ENCODE measurements at places on chromosomes 1 and 21. TPM values are rescaled to one million over a fixed set of nuclear protein-coding genes. Genes with fewer than 3 reads are reported as not detected.

DNA sequence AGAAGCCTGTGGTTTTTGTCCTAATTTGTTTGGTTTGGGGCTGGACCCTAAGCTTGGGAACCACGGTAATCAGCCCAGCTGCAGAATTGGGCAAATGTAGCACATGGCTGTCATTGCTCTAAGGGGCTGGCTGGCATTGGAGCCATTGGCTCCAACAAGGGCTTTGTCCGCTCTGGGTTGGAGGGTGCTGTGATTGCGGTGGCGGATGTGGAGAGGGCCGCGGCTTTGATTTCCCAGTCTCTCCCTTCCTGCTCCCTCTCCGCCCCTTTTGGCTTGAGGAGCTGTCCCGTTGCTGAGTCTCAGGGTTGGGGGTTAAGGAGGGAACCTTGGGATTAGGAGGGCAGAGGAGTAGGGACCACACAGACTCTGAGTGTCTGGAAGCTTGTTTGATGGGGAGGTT lies 91.7 kb upstream of the CD34 start:
- DNase-seq, result no peak

- DNase-seq, result no peak
Observed at GRCh38 chr21:32298148-32298559, 501 bp upstream of the MRAP start.

DNA sequence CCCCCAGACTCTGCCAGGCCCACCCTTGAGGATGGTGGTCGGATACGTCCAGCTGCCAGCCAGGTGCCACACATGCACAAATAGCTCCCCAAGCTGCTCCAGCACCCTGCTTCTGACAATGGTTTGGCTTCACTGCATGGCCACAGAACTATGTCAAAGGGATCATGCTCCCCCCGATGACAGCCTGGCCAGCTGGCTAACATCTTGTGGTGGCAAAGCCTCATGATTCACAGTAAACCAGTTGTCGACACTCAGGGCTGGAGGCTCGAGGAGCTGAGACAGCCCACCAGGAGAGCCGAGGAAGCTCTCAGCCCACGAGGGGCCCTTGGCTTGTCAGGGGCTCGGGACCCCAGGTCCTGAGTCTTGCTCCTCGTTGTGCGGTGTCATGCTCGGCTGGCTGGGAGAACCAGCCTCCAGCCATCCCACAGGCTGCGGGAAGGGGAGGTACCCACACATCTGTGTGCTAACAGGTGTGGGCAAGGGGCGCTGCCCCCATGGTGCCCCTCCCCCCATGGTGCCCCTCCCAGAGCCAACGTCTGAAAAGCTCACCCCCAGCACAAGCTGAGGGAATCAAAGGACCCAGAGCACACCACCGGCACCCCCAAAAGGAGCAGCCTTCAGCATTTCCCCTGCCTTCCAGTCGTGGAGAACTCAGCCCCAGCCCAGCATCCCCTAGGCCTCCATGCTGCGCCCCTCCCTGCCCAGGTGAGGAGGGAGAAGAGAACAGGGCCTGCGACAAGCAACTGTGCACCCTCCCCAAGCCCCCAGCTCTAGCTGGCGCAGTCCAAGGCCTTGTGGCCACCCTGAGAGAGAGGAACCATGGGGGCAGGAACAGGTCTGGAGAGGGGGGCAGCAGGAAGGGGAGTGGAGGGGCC lies 41.2 kb downstream of the KIF21B start:
- DNase-seq, result no peak

DNA sequence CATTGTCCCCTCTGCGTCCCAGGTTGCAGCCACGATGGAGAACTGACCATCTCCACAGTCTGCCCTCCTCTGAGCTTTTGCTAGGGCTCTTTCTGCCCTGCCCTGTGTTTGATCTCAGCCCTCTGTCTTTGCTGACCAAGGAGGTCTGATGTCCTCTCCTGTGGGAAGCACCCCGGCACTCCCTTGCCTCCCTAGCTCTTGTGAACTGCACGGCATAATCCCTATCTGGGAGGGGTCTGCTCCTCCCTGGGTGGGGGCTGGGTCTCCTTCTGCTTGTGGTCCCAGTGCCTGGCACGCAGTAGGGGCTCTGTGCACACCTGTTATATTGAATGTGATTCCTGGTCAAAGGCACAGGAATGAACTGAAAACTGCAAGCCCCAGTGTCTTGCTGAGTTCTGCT lies 2.4 kb downstream of the DRAXIN start:
- no peak for DNase-seq

DNA sequence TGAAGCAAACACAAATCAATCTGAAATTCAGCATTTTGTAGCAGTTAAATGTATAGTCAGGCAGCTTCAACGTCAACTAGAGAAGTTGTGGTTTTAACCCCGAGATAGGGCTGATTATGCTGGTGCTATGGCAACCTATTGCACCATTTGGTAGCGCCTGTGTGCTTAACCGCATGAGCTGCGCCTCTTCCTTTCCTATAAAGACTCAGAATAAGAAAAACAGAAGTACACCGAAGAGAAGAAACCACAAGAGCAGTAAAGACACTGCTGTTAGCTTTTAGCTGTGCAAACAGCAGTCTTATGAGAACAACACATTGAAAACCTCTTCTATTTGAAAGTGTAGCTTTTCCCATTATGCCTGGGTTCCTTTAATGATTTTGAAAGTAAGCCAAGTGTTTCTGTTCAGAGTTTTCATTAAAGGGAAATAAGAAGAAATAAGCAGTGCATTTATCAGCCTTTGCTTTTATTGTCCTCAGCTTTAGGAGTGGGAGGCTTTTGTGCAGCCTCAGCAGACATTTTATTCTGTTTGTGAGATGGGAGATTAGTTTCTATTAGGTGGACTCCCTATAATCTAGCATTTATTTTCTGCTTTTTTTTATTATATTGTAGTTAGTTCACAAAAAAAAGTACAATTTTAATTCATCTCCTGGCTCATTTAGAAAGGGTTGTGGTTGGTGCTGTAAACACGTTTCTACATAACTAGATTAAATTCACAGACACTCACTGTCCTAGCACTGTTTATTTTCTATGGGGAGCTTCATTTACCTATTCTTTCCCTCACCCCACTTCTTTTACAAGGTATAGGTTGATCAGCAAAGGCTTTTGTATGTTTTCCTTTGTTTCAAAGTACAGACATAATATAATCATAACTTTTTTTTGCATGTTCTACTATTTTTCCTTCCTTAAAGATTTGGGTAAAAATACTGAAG lies 43.3 kb downstream of the PTPRC start:
- peak; percentile 61 for DNase-seq

DNA sequence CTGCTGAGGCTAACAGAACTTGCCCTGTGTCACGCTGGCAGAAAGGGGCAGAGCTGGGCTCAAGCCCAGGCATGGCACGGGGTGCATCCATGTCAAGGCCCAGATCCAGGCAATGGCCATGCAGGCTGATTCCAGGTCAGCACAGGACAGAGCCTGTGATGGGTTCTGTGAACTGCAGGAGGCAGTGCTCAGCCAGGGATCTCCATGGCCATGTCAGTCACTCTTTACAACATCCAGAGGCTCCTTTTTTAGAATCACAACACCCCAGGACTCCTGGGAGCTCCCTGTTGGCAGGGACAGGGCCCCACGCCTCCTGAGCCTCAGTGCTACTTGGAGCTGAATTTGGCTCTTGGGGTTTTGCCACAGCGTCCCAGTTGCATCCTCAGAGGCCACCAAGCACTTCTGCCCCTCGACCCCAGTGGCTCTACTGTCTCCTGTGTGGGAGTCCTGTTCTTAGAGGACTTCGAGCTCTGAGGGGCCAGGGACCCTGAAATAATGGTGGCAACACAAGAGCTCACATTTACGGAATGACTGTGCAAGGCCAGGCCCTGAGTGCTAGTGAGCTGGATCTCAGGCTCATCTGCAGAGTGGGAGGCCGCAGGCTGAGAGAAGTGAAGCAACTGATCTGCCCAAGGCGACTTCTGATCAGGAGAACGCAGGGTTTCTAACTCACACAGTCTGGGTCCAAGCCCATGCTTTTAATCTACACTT lies 211.5 kb downstream of the TRABD2B start:
- no peak for DNase-seq

DNA sequence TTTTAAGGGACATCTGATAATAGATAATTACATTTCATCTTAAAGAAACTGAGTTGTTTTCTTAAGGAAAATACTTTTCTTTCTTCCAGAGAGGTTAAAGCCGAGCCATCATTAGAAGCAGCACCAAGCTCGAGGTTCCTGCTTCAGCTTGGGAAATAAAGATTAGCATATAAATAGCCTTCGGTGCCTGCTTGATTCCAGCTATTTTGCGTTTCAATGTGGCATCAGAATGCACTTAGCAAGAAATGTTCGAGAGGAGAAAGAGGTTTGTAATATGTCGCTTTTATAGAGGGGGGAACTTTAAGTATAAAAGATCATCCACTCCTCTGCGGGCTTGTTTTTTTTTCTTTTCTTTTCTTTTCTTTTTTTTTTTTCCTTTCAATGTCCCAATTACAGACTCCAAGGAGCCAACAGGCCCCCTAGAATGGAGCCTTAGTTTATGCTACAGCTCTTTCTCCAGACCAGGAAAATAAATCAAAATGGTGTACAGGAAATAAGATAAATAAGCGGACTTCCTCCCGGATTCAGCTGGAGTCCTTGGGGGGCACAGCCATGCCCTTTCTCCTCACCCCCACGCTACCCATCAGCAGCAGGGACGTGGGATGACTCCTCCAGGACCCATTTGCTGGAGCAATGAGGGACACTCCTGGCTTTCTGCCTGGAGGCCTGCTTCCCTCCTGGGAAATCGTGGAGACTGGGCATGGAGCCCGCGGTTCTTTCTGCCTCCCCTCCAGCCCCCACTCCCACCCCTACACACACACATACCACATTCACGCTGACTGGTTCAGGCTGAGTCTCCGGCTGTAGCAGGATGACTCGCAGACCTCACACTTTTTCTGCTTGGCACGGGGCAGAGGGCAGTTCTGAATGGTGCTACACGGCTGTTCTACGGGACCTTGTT lies 131.6 kb downstream of the RRAGC start:
- no peak for DNase-seq

GRCh38 chr1:38000529-38001455 lies 4.5 kb downstream of the FHL3 start:
- no peak for DNase-seq

DNA sequence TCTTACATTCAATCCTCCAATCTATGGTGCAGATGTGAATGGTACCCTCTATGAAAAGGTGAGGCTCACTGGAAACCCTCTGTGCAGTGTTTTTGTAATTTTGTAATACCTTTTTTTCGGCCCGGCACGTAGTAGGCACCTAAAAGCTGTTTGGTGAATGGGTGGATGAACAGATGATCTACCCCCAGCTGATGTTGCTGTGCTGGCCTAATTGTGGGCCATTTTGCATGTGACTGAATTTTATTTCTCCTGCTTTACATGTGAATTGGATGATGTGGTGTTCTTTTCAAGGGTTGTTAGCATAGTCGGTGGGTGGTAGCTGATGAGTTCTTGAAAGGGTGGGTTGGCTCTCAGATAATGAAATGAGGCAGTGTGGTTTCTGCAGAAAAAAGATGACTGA lies 10.4 kb downstream of the KDM4A start:
- DNase-seq, result no peak

Gene OR2L8
- not detected for polyA plus RNA-seq

Gene NTMT2
- polyA plus RNA-seq, result not detected

Gene FCER1A
- polyA plus RNA-seq, result 1.9 TPM

Gene SMG5
- polyA plus RNA-seq, result 54.5 TPM
